ENCODE measurements at places on chromosomes 11 and 22.
A peak's percentile ranks its signal among the peaks of the same experiment; 100 is the strongest.

DNA sequence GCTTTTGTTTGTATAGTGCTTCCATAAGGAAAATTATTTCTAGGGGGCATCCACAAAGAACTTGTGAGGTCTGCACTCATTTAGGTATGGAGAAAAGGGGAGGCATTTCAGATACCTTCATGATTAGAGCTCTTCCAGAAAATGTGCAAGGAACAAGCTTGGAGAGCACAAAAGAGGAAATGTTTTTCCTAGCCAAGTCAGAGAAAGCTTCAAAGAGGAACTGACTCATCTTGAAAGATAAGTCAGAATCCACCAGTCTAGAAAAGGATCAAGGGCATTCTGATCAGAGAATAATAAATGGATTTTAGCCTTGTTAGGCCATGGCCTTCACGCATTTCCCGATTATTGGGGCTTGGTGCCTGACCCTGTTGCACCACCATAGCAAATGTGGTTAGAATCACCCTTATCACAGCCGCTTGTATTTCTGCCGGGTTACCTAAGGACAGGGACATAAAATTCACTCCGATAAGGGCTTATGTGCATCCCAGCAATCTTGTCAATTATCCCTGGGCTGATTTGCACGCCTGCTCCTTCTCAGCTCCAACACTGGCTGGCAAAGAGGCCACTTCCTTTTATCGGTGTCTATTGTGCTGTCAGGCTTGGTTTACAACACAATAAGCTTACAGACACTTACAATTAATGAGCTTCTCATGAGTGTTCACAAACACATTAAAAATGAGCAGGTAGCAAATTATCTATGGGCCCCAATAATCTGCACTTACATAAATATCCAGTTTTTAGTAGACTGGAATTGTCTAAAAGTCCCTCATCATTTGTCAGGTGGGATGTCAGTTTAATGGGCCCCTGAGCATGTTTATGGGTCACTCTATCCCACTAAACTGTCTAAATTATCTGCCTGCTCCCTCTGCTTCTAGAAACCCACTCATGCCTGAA lies 613.5 kb downstream of the SOX6 start:
- DNase-seq = peak; percentile 55

GRCh38 chr11:19018901-19019300 lies 41.6 kb downstream of the MRGPRX2 start:
- no peak for DNase-seq

DNA sequence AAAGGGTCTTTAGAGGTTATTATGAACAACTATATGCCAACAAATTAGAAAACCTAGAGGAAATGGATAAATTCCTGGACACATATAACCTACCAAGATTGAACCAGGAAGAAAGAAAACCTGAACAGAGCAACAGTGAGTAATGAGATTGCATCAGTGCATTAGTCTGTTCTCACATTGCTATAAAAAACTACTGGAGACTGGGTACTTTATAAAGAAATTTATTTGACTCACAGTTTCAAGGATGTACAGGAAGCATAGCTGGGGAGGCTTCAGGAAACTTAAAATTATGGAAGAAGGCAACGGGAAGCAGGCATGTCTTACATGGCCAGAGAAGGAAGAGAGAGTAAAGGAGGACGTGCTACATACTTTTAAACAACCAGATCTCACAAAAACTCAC lies 70.8 kb upstream of the GNAZ start:
- DNase-seq = peak; percentile 59

- DNase-seq = no peak
Observed at GRCh38 chr22:46094676-46095075, 55.6 kb upstream of the PPARA start.

- DNase-seq = peak; percentile 22
Observed at GRCh38 chr11:64745189-64745520, 1.2 kb upstream of the RASGRP2 start.

GRCh38 chr11:13140028-13140870 lies 131.1 kb downstream of the RASSF10 start:
- no peak for DNase-seq

DNA sequence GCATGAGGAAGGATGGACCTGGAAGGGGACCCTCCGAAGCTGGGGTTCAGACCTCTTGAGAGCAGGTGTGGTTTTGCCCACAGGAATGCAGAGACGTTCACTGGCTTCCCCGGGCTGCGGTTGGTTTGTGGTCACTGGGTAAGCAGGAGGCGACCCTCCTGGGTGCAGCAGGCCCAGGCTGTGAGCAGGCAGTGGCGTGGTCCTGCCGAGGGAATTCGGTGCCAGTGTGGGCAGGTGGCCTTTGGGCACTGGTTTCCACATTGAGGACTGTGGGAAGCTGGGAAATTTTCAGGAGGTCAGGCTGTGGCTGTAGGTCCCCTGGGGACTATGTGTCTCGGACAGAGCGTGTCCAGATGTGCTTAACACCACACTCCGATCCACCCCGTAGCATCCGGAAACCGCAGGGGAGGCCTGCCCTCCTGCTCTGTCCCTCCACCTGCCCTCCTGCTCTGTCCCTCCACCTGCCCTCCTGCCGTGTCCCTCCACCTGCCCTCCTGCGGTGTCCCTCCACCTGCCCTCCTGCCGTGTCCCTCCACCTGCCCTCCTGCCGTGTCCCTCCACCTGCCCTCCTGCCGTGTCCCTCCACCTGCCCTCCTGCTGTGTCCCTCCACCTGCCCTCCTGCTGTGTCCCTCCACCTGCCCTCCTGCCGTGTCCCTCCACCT lies 27.5 kb downstream of the TPCN2 start:
- no peak for DNase-seq

GRCh38 chr11:101600924-101601323 lies 17.1 kb upstream of the TRPC6 start:
- DNase-seq = no peak

DNA sequence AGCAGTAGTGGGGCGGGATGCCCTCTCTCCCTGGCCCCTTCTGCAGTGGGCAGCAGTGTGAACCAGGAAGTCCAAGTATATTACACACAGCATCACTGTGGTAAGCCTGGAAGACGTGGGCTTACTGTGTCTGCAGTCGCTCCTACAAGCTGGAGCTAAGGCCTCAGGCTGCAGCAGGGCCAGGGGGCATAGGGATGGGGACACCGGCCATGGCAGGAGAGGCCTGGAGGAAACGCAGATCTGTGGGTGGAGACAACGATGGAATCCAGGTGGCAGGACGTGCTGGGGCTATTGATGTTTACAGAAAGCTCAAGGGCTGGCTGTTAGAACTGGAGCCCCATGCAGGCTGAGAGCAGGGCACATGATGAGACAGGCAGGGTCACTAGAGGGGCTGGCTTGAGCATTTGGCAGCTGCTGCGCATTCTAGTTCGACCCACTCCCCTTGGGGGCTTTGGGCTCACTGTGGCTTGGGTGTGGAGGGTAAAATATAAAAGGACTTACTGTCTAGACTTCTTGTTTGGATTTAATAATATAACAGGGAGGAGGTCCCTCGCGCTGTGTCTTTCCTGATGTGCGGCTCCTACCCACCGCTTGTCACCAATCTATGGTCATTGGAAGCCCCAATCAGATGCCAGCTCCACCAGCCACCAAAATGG lies 539.5 kb downstream of the TBC1D22A start:
- DNase-seq = no peak

DNA sequence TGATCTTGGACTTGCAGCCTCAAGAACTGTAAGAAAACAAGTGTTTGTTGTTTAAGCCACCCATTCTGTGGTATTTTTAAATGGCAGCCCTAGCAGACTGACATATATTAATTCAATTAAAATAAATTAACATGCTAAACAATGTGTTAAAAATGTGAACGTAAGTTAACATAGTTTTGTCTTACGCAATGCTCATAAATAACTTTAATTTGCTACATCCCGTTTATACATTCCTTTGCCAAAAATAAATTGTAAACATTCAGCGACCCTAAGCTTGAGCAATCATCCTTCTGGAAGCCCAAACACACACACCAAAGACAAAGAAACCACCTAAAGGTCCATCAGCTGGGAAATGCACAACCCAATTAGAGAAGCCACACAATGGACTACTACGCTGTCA lies 70.4 kb downstream of the CELSR1 start:
- no peak for DNase-seq

DNA sequence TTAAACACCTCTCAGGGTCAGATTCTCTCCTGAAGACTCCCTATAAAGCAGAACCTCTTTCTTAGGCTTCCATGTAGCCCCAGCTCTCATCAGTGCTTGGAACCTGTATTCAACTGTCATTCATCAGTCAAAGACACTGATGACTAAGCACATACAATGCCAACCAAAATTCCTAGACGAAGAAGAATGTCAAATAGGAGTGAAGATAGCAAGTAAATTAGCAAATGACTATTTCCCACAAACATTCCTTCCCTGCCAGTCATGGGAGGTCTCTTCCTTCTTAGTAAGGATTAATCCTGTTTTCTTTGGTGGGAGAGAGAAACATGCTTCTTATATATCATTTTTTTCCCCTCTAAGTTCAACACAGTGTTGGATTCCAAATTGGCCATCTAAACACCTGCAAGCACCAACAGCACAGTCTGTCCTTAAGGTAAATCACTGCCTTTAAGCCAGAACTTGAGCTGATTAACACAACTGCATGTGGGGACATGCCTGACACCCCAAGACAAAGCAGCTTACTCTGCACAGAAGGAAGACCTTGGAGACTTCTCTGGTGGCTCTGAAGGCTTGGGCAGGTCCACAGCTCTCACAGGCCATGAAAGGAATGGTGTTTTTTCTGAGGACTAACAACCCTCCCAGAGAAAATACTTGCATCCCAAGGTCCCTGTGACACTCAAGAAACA lies 47.5 kb upstream of the ME3 start:
- DNase-seq = no peak

GRCh38 chr11:74735365-74735928 lies 4.2 kb upstream of the CHRDL2 start:
- DNase-seq = peak; percentile 36

DNA sequence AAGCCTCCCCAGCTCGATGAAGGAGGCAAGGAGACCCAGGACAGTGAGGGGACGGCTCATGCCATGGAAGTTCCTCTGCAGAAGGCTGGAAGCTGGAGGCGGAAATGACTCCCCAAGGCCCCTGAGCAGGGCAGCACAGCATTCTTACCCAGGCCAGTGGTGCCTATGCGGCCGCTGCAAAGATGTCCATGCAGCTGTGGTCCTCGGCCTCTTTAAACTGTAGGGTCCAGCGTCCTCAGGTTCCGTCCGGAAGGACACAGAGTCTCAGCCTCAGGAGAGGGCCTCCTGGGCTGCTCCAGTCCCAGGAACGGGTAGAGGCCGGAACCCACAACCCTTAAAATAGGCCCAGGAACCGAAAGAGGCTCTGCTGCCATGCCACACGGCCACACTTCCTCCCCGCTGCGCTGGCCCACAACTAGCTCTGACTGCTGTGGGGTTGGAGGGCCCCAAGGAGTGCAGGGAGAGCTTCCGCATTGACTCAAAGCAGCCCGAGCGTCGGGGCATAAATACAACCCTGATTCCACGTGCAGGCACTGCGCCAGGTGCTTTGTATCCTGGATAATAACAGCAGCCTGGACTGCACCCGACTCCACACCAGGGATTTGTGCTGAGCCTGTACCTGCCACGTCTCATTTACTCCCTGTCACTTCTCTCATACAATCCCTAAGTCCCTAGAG lies 5.5 kb downstream of the KIAA0930 start:
- DNase-seq = peak; percentile 52

GRCh38 chr22:39220450-39220849 lies 24.3 kb downstream of the PDGFB start:
- DNase-seq = no peak

GRCh38 chr22:30312053-30312452 lies 14.7 kb downstream of the TBC1D10A start:
- no peak for DNase-seq

- no peak for DNase-seq
Observed at GRCh38 chr22:45099961-45100360, 63.8 kb upstream of the NUP50 start.

GRCh38 chr11:119362741-119363080 lies 16.2 kb upstream of the MFRP start:
- no peak for DNase-seq

DNA sequence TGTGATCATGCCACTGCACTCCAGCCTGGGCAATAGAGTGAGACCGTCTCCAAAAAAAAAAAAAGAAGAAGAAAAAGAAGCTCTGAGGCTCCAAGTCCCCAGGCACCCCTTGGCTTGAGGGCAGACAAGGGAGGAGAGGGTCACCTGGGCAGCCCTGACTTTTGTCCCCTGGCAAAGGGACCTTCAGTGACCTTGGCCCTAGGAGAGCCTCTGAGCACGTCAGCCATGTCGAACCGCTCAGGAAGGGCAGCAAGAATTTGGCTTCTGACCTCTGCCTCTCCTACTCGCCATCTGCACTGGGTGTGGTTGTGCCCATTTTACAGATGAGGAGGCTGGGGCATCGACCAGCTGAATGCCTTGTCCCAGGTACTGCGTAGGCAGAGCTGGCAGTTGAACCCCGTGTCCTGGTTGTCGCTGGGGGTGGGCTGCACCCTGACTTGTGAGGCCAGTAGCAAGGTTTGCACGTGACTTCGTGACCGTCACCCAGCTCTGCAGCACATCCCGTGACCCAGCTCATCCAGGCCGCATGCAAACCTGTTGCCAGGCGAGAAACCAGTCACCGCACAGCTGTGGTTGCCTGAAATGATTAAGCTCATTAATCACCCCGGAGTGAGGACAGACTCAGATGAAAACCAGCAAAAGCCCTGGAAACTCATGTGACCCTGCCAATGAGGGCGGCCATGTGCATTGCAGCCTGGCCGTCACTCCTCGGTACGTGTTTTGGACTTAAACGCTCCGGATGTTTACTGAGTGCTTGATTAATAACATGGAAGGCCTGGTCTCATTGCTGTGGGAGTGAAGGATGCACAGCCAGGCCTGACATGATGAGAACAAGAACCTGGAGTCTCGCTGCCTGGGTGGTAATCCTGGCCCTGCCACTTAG lies 47.7 kb upstream of the PPP6R3 start:
- no peak for DNase-seq

- peak; percentile 31 for DNase-seq
Observed at GRCh38 chr11:72330131-72330727, 86.3 kb upstream of the PHOX2A start.

DNA sequence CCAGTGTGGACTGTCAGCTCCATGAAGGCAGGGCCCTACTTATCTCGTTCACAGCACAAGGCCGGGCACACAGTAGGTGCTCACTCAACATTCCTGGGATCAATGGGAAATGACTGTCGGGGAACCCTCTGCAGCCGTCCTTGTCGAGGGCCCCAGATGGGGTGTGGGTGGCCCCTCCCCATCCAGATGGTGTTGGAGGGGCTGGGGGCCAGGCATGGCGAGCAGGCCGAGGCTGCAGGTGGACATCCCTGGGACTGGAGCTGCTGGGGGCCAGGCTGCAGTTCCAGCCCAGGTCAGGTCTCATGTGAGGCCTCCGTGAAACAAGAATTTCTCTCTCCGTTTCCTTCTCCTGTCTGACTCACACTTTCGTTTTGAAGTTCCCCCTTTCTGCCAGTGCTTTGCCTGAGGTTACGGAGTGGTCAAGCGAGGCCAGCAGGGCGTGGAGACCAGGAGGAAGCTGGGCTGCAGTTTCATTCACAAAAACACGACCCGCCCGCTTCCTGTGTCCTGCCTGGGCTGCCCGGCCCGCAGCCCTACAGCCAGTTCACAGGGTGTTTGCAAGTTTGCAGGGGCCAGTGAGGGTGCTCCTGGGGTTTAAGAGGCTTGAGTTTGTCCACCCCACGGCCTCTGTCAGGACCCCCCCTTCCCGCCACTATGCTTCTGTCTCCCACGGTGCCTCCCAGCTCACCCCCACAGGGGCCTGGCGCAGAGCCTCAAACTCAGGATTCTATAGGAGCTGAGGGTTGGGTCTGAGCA lies 4.5 kb downstream of the MYEOV start:
- peak; percentile 99 for DNase-seq

- DNase-seq = peak; percentile 55
Observed at GRCh38 chr22:24554313-24555164, at the start of gene GUCD1. GUCD1 (minus strand) TSS chr22:24555138; CDS start chr22:24554991, 147 bp downstream.

All from inflammatory macrophage treated with lipopolysaccharide for 4 hours (primary cell).